ENCODE measurements at places on chromosomes 1 and 21. TPM values are rescaled to one million over a fixed set of nuclear protein-coding genes. Genes with fewer than 3 reads are reported as not detected.

The DAB1 gene
- total RNA-seq = 0.09 TPM

The LYPD8 gene
- not detected for total RNA-seq

The CD1C gene
- total RNA-seq = 0.31 TPM

The MX2 gene
- total RNA-seq = 17.1 TPM

The FASLG gene
- total RNA-seq = 46.6 TPM

The NPPA gene
- total RNA-seq = not detected

The FCRL3 gene
- total RNA-seq = 8.5 TPM

The ADAR gene
- total RNA-seq = 223 TPM

The TLR5 gene
- total RNA-seq = 0.46 TPM

The SHISAL2A gene
- total RNA-seq = 15.7 TPM

All from CD8-positive, alpha-beta memory T cell (primary cell).